ENCODE measurements at places on chromosomes 11 and 22.

- DNase-seq = no peak
Observed at GRCh38 chr22:49530671-49531367, 296.9 kb downstream of the BRD1 start.

DNA sequence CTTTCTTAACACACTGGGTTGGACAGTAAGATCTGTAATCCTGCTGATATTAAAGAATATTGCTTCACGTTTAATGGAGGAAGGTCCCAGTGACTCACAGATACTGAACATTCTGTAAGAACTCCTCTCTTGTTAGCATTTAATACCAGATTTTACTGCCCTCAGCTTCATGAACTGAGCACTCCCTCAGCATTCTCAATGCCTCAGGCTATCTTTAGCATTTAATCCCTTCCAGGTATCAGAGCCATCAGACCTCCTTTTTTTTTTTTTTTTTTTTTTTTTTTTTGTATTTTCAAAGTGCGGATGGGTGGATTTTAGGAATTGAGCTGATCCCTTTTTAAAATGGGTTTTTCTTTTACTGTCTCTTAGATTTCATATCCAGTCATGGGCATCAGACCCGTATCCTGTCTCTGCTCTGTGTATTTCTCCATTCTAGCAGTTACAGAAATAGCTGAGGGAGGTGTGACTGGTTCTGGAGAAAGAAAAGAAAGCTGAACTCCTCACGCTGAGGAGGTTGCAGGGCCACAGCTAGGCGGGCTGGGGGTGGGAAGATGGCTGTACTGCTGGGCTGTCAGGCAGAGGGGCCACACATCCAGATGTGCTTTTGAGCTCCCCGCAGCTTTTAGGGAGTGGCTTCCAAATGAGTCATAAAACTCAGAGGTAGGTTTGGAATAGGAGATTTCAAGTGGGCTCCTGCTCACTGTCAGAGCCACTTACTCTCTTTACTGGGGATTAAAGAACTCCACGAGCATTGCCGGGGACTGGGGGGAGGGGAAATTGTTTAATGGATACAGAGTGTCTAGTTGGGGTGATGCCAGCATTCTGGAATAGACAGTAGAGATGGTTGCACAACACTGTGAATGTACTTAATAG lies 97.0 kb downstream of the SYT9 start:
- DNase-seq = no peak

GRCh38 chr22:19040391-19040861 lies 81.8 kb downstream of the DGCR2 start:
- no peak for DNase-seq

- no peak for DNase-seq
Observed at GRCh38 chr11:17760102-17761029, 25.8 kb downstream of the KCNC1 start.

DNA sequence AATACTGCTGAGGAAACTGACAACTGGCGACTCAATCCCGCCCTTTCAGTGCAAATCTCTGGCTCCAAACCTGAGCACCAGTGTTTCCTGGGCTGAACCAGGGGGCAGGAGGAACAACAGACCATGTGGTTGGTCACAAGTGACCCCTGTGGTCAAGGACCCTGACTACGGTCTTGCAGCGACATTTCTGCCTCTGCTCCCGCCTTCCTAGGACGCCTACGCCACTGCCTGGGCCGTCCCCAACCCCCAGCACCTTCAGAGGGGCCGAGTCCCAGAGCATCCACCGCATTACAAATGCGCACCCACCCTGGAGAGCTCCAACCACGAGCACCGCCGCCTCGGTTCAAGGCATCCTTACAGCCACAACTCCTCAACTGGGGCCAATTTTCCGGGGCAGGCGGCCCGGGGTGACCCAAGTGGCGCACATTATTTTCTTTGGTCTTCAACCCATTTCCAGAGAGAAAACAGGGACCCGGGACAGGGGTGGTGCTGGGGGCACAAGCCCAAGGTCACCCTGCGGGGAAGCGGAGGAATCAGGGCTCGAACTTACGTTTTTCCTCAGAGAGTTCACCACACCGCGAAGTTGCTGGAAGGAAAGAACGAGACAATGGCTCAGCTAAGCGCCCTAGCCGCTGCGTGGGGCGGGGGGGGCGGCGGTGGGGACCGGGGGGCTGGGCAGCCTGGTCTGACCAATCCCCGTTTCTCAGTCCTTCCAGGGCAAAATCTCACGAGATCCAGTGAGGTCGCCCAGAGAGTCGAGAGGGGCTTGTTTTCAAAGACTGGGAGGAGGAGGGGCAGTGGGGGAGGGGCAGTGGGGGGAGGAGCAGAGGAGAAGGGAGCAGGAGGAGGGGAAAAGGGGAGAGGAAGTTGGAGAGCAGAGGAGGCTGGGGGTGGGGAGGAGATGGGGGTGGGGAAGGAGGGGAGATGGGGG lies 1.8 kb downstream of the PRAME start:
- DNase-seq = no peak

GRCh38 chr11:33452836-33453624 lies 195.8 kb downstream of the HIPK3 start:
- DNase-seq = no peak

GRCh38 chr22:23893945-23894709 lies at the start of gene MIF:
Gene MIF (plus strand): TSS chr22:23894383. CDS start chr22:23894475, 92 bp downstream.
- DNase-seq = peak; percentile 82
